ENCODE measurements at places on chromosomes 5 and 9. TPM values are rescaled to one million over a fixed set of nuclear protein-coding genes. Genes with fewer than 3 reads are reported as not detected.

- no peaks in the 10 kb centered on the region for H3K36me3 ChIP-seq
- DNase-seq = no peak
- no peaks in the 10 kb centered on the region for H3K27me3 ChIP-seq
Measured at GRCh38 chr9:107938801-107939386, 449.3 kb upstream of the KLF4 start.

GRCh38 chr9:87138128-87139040 lies 191.1 kb upstream of the GAS1 start:
- no peaks in the 10 kb centered on the region for H3K27me3 ChIP-seq
- no peak overlapping the region for H3K27ac ChIP-seq
- H3K4me3 ChIP-seq = no peak overlapping the region
- no peak for DNase-seq

DNA sequence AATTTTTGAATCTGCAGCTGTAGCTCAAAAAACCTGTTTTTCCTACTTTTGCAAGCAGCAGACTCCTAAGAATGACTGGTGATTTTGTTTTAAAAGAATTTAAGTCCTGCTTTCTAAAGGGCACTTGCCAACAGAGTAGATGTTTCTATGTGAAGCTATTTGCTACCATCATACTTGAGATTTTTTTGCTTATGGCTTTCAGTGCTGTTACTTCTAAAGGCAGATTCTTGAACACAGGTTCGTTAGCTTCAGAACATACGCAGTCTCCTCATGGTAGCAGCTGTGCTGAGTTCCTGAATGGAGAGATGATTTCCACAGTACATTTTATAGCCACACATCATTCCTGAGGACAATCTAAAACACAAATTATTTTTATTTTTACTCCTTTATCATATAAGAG lies 24.4 kb upstream of the ELL2 start:
- H3K4me1 ChIP-seq = no peaks in the 10 kb centered on the region
- H3K27ac ChIP-seq = no peak overlapping the region
- H3K36me3 ChIP-seq = no peaks in the 10 kb centered on the region
- DNase-seq = no peak

DNA sequence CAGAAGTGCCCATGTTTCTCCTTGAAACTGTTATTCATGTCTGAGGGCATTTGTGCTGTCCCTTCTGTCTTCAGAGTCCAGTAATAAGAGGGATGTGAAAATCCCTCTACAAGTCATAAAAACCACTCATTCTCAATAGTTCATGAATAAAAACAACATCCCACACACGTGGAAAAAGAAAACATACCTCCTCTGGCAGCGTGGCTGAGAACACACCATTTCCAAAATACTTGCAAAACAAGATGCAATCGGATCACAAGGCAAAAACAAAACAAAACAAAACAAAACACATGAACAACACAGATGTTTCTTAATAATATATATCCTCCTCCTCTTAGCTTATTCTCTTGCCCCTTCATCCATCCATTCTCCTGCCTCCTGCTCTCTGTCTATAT lies 71.0 kb upstream of the EQTN start:
- H3K4me3 ChIP-seq = peak overlapping the region; percentile 7
- DNase-seq = no peak
- no peaks in the 10 kb centered on the region for H3K27me3 ChIP-seq
- peak overlapping the region; percentile 63 for H3K27ac ChIP-seq

DNA sequence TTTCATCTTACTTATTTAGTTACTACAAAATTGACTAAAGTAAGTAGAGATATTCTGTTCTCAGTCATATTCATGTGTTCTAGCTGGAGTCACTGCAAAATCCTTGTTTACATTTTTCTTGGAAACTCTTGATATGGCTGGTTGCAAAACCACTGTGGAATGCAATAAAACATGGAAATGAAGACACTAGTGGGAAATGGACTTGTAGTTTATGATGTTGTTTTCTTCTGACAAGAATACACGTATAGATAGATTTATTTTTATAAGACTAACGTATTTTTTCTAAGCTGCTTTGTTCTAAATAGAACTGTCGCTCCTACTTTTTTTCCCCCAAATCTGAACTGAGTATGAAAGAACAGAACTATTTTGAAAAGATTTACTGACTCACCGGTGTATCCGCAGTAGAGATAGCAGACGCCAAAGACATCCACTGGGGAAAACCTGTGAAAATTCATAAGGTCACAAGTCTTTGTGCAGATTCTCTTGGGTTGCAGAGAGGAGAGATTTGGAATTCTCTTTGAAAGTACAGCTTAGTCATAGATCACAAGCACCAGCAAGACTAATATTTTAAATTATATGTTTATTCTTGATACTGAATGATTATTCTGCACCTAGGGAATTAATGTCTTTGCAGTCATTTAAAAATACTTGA lies 119.6 kb upstream of the TAF11L2 start:
- H3K27ac ChIP-seq = no peak overlapping the region
- H3K27me3 ChIP-seq = no peaks in the 10 kb centered on the region
- H3K36me3 ChIP-seq = no peaks in the 10 kb centered on the region
- DNase-seq = no peak
- H3K4me1 ChIP-seq = no peaks in the 10 kb centered on the region

DNA sequence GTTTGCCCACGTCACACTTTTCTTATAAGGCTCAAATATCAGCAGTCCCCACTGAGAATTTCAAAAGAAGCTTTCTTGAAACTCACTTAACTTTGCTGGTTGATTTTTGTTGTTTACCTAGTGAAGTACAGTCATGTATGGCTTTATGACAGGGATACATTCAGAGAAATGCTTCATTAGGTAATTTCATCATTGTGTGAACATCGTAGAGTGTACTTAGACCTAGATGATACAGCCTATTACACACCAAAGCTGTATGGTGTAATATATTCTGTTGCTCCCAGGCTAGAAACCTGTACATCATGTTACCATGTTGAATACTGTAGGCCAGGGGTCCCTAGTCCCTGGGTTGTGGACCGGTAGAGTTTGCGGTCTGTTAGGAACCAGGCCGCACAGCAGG lies 177.0 kb downstream of the ARRDC3 start:
- H3K4me3 ChIP-seq = no peak overlapping the region
- no peak for DNase-seq
- H3K27ac ChIP-seq = no peak overlapping the region
- no peaks in the 10 kb centered on the region for H3K27me3 ChIP-seq

- no peaks in the 10 kb centered on the region for H3K4me1 ChIP-seq
- H3K36me3 ChIP-seq = no peaks in the 10 kb centered on the region
- H3K4me3 ChIP-seq = no peak overlapping the region
- H3K27ac ChIP-seq = no peak overlapping the region
- H3K27me3 ChIP-seq = no peaks in the 10 kb centered on the region
Measured at GRCh38 chr5:10867389-10868303, 106.6 kb upstream of the DAP start.

DNA sequence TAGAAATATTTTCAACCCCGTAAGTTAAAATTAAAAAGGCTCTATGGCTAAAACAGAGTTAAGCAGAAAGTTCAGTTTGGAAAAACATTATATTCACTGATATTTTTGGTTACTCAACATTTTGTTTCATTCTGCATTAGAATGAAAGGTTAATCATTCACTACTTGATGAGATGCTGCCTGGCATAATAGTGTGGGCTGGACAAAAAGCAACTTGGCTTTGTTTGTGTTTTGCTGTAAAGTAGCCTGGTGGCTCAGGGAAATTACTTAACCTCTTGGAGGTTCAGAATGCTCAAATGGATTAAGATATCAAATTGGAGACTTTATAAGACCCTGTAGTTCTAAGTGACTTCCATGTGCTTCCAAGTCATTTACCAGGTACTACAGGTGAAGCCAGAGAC lies 367.4 kb upstream of the TRPC7 start:
- no peaks in the 10 kb centered on the region for H3K27me3 ChIP-seq
- no peaks in the 10 kb centered on the region for H3K36me3 ChIP-seq
- peak overlapping the region; percentile 65 for H3K27ac ChIP-seq
- peak overlapping the region; percentile 20 for H3K4me3 ChIP-seq

- H3K4me1 ChIP-seq = no peaks in the 10 kb centered on the region
- no peak for DNase-seq
- no peaks in the 10 kb centered on the region for H3K27me3 ChIP-seq
- no peak overlapping the region for H3K27ac ChIP-seq
- no peak overlapping the region for H3K4me3 ChIP-seq
- H3K36me3 ChIP-seq = no peaks in the 10 kb centered on the region
Measured at GRCh38 chr5:73793911-73794310, 167.9 kb downstream of the ARHGEF28 start.

DNA sequence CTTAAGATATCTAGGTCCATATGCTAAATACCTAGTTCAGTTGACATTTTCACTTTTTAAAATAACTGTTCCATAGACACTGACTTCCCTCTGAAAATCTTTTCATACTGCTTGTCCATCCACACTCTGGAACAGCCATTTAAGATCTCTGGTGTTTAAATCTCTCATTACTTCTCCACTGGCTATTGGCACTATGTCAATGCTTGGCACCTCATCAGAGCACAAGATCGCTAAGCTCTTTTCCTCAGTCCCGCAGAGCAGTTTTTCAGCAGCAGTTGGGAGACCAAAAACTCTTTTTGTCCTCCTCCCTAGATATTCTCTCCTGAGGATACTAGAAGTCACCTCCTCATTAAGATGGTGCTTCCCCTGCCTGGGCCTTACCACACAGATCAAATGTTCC lies 172.7 kb downstream of the KIAA0825 start:
- H3K27me3 ChIP-seq = no peaks in the 10 kb centered on the region
- DNase-seq = no peak
- H3K36me3 ChIP-seq = no peaks in the 10 kb centered on the region
- no peaks in the 10 kb centered on the region for H3K4me1 ChIP-seq
- no peak overlapping the region for H3K4me3 ChIP-seq
- no peak overlapping the region for H3K27ac ChIP-seq

UGT3A1 gene
- total RNA-seq = 6.1 TPM

SLC46A2 gene
- 0.66 TPM for total RNA-seq

SHOC1 gene
- total RNA-seq = 0.16 TPM

SPARC gene
- 637 TPM for total RNA-seq

GPR151 gene
- not detected for total RNA-seq

LCN15 gene
- total RNA-seq = not detected

SCGB3A1 gene
- total RNA-seq = 1.1 TPM

TAF11L8 gene
- total RNA-seq = not detected

C5orf52 gene
- not detected for total RNA-seq
